ENCODE measurements at places on chromosomes 5 and 9.

DNA sequence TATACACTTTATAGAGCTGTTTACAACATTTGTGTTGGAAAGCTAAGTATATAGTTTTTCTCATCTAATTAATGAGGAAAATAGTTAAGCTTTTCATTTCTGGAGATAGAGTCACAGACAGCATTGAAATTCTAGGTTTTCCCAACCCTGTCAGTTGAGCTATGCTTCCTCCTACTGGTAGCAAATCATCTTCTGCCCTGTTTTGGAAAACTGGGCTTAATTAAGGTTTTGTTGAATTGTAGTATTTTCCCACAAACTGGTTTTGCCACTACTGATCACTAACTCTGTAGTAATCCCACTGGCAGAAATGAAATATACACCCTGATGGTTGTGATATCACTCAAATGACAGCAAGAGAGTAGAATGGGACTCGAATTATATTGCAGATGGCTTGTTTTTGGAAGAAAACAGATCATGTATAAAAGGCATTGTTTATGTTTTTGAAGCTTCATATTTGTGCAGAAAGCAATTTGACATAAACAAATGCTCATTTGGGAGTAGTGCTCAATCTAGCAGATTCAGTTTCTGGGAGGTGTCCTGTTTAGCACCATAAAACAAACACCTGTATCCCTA lies 46.6 kb downstream of the CD180 start:
- no peak for DNase-seq

- DNase-seq, result no peak
Measured at GRCh38 chr5:91180506-91180905, 202.6 kb downstream of the ARRDC3 start.

- no peak for DNase-seq
Measured at GRCh38 chr5:138844125-138844461, 31.0 kb downstream of the LRRTM2 start.

- no peak for DNase-seq
Measured at GRCh38 chr9:121353241-121354061, 16.6 kb downstream of the STOM start.

DNA sequence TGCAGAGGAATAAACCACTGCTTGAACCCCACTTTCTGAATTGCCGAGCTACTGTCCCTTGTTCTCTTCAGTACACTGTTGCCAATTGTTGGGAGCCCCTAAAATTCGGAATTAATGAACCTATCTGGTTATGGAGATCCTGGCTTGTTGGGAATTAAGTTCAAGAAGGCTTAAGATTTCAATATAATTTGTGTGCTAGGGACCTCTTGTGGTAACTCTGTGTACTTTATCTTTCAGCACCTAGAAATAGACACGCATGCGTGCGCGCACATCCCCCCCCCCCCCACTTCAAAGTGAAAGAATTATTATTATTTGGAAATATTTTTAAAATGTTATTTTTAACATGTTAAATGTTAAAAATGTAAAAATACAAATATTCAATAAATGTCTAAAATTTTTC lies 53.3 kb upstream of the FAM169A start:
- DNase-seq, result peak; percentile 22

GRCh38 chr5:53378590-53379247 lies 101.7 kb upstream of the FST start:
- no peak for DNase-seq

- no peak for DNase-seq
Measured at GRCh38 chr5:37640088-37640487, 199.8 kb downstream of the GDNF start.

GRCh38 chr9:105958587-105958986 lies 264.2 kb downstream of the TMEM38B start:
- no peak for DNase-seq

GRCh38 chr5:143229896-143230675 lies 173.4 kb downstream of the NR3C1 start:
- no peak for DNase-seq

- peak; percentile 41 for DNase-seq
Measured at GRCh38 chr9:78121488-78121887, 89.9 kb upstream of the GNAQ start.

- no peak for DNase-seq
Measured at GRCh38 chr5:35484241-35484640, 133.4 kb upstream of the SPEF2 start.

DNA sequence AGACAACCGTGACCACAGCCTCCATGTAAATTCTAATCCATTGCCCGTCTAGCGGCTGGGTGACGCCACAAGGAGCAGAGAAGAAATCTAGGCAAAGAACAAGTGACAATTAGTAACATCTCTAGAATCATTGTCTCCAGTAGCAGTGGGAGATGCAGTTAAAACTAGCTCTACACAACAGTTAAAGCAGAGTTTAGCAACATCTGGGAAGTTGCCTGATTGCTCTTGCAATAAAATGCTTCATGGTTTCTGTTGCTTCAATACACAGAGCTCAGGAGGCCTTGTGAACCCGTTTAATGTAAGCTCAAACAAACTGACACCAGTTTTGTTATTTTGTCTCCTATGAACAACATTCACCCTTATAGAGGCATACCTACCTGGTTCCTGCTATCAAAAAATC lies 369.8 kb upstream of the PDE4D start:
- DNase-seq, result no peak

GRCh38 chr5:53613536-53613935 lies 53.1 kb downstream of the NDUFS4 start:
- no peak for DNase-seq

GRCh38 chr9:95521699-95522098 lies 4.9 kb upstream of the PTCH1 start:
- DNase-seq, result no peak

DNA sequence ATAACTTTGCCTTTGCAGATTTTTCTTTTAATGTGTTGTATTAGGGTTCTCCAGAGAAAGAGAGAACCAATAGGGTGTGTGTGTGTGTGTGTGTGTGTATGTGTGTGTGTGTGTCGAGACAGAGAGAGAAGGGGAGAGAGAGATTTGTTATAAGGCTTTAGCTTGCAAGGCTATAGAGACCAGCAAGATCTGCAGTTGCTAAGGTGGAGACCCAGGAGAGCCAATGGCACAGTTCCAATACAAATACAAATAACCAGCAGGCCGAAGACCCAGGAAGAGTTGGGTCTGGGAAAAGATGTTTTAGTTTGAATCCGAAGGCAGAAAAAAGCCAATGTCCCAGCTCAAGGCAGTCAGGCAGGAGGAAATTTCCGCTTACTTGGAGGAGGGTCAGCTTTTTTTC lies 23.0 kb downstream of the TMOD1 start:
- no peak for DNase-seq

DNA sequence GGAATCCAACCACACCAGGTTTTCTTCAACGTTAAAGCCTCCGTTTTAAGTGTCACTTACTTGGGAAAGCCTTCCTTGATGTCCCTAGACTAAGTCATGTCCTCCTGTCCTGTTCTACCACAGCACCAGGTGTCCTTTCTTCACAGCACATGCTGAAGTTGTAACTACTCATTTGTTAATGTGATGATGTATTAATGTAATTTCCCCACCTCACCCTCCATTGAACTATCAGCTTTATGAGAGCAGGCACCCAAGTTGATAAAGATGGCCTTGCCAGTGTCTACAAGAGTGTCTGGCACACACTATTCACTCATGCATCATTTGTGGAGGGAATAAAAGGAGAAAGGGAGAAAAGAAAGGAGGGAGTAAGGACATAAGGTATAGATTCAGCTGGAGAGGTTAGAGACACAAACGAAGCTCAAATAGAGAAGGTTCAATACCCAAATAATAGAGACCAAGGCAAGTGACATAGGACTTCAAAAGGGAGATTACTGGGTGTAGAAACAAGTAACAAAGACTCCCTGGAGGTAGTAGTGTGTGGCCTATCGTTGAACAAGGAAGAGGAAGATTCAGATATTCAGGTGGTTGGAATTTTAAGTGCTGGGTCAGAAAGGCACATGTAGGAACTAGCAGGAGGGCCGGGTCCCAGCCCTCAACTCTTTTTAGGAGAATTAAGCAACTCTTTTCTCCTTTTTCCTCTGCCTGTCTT lies 6.6 kb downstream of the ITK start:
- no peak for DNase-seq

DNA sequence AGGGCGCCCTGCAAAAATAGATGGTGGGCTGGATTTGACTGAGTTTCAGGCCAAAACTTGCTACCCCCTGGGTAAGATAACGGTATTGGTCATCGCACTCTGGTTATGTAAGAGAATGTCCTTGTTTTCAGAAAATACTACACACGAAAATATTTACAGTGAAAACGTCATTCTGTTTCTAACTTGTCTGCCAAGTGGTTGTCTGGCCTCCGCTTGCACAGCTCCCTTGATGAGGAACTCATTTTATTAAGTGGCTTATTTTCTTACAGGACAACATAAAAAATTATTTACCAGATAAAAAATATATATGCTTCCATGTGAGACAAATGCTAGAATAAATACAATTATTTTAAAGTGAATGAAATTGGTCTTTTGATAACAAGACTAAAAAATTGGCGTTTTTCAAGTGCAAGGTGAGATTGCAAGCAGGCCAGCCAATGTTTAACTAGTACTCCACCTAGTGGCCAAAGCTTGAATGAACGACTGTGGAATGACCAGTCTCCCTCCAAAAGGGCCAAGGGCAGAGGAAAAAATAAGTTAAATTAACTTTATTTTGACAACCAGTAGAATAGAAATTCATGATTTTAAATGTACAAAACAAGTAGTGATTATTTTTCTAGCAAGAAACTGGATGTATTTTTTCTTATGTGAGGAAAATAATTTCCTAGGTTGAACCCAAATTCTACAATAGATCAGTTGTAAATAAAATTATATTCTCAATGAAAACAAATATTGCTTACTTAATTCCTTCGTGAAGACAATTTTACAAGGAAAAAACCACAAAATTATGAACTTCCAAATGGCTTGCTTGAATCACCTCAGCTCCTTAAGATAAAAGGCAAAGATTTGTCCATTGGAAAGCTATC lies 93.2 kb downstream of the ZFAND5 start:
- peak; percentile 39 for DNase-seq

DNA sequence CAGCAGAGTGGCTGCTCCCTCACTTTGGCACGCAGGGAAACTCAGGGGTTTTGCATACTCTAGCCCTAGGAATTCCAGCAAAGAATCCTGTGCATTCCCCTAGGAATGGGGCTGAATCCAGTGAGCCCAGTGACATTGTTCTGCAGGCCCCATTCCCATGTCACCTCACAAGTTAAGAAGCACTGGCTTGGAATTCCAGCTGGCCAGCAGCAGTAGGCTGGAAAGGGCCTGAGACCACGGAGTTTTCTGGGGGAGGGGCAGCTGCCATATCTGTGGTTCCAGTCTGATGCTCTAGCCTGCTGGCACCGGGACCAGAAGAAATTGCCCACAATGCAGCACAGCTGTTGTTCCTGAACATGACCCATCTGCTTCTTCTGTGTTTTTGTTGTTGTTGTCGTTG lies 217.6 kb upstream of the DMRTA1 start:
- no peak for DNase-seq

DNA sequence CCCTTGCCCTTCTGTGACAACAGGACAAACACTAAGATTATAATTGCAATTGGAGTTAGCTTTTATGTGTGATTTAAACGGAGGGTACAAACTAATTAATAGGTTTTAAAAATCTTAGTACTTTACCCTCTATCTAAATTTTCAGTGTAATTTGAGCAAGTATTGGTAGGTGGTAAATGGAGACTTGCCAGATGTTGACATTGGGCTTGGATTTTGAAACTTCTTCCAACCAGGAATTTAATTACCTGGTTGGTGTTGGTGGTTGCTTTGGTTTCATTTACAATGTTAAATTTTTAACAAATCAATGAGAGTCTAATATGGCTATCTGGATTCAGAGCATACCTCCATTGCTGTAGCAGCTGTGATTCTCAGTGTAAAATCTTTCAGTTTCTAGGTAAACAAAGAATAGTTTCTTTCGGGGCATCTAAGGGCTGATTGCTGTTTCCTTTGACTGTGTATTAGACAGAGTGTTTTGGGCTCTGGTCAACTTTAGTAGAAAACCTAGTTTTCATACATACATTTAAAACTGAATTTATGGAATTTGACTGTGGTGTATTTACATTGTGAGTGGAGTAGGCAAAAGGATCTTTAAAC lies 1.9 kb downstream of the DAPK1 start:
- no peak for DNase-seq

DNA sequence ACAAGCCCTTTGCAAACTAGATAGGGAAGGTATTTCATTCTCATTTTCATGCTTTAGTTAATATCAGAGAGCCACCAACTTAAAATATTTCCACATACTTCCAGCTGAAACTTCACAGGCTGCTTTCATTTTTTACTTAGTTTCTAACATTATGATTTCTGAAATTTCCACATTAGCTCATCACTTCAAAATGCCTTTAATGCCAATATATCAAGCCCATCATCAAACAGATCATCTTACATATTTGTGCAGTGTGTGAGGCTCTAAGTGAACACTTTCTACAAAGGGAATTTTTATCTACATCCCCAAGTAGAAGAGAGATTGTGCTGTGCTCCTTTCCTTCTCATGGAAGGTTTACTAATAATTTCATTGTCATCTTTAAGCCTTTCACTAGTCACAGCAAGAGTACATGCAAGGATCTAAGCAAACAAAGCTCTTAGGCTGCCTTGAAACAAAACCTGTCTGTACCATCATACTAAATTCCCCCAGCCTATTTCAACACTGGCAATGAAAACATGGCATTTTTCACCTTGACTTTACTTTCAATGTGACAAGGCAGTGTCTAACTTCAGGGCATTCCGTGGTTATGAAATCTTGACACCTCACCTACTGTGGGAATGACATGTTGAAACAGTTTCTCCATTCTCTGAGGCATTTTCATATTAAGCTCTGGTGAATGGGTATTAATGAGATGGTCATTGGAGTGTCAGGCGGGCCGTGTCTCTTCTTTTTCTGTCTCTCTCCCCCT lies 45.4 kb downstream of the PPP2R2B start:
- DNase-seq, result no peak

DNA sequence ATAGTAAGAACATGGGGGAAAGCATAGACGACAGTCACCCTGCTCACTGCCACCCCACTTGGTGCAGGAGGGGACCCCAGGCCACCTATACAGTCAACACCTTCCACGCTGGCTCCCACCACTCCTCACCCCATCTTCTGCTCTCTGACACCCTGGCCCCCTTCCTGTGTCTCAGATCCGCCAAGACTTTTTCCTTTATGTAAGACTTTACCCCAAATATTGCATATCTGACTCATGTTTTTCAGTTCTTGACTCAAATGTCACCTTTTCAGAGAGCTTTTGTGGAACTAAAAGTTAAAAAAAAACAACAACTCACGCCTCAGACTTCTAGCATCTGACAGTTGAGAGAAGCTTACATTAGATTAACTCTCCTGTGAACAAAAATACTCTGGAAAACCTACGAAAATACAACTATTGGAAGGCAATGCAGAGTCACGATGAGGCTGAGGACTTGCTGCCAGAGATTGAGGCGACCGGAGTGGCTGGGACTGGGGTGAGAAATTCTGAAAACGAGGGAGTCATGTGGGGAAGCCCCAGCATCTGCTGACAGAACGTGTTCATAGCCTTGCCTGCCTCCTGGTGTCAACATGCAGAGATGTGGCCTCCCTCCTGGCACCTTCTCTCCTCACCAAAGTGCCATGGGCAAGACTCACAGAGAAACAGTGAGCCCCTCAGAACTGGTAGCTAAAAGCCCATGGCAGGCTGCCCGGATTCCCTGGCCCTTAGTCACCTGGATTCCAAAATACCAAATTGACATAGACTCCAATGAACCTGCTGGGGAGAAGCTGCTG lies 22.4 kb upstream of the FCN2 start:
- no peak for DNase-seq
